Stimulated activated memory B cell treated with anti-CD40 and anti-IgM and Interleukin-4, amounts not matched to agents 10 μg/mL and 1 μg/mL and 100 μg/mL, for 72 hours (primary cell): ENCODE measurements at places on chromosomes 6 and 20.

DNA sequence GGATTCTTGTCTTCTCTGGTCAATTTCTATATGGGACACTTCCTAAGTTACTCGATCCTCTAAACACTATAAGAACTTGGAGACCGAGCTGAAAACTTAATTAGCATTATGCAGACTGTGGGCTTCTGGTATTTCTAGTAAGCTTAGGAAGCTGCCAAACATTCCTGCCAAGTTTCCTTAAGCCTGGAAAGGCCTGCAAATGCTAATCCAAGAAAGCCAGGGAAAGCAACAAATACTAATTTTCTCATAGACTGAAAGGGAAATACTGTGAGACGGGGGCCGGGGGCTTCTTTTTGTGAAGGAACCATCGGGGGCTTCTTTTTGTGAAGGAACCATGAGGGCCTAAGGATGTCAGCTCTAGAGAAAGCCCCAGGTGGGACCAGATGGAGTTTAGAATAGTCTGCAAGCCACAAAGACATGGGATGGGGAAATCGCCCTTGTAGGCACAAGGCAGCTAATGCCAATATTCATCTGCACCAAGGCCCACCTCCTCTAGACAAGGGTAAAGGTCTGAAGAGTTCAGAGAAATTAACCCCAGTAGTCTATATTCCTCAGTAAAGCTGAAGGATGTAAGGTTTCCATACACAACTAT is 332.4 kb upstream of the PRDM1 start:
- ATAC-seq: no peak

DNA sequence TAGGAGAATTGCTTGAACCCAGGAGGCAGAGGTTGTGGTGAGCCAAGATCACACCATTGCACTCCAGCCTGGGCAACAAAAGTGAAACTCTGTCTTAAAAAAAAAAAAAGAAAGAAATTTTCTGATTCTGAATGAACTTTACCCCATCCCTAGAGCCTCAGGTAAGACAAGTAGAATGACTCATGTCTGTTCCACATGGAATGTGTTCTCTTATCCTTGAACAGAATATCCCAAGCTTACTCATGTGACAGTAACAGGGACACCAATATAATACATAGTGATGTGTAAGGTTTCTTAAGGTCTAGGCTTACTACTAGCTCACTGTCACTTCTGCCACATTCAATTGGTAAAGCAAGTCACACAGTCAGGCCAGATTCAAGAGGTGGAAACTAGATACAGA is 219.6 kb upstream of the BTBD3 start:
- no peak for ATAC-seq

DNA sequence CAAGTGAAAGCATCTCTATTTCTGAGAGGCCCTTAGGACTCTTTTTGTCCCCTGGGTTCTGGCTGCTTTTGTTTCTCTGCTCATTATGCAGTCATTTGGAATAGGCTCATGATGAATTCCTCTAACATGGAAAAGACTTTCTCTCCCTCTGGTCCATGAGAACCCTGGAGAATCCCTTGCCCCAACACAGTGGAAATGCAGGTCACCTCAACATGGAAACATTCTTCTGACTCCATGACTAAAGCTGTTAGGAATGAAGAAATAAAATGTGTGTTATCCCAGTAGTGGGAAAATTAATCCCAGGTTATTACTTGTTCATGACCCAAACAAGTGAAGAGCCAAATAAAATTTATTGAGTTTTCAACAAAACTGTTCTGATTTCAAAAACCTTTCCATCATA is 458.6 kb downstream of the EPM2A start:
- ATAC-seq: no peak

DNA sequence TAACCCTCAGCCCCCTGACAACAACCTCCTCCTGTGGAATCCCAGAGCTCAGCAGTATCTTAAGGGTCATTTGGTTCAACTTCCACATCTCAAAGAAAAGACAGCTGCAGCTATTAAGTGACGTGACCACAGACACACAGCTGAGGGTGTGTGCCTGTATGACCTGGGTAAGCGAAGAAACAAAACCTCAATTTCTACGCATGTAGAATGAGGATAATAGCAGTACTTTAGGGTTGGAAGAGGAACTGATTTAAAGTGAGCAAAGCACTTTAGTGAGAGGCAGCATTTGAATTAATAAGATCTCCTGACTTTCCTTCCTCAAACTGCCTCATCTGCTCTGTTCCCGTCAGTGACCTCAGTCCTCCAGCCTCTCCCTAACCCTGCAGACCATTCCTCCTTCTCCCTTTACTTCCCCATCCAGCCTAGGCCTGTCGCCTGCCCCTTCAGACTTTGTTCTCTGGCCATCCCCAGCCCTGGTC is 6.8 kb upstream of the ARMC2 start:
- ATAC-seq: no peak

- ATAC-seq: no peak
These were observed 38.3 kb upstream of the LTV1 start for GRCh38 chr6:143804835-143805239.
